Upper lobe of left lung (tissue), 6 donors: ENCODE measurements at places on chromosomes 16 and 17. TPM values are rescaled to one million over a fixed set of nuclear protein-coding genes. Genes with fewer than 3 reads are reported as not detected.

DNA sequence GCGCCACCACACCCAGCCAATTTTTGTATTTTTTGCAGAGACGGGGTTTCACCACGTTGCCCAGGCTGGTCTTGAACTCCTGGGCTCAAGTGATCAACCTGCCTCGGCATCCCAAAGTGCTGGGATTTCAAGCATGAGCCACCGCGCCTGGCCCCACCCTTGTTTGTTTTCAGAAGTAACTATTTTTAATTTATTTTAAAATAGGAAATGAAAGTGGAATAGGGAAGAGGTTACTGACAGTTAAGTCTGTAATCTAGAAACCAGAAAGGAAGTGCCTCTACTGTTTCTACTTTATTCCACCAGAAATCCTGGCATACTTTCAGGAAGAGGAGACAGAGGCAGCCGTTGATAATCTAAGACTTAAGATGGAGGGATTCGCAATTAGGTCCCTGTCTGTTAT, 225.6 kb downstream of the TANC2 start:
- no peak for DNase-seq

- DNase-seq: no peak
Measured at GRCh38 chr17:82684228-82684841, 14.2 kb downstream of the RAB40B start.

DNA sequence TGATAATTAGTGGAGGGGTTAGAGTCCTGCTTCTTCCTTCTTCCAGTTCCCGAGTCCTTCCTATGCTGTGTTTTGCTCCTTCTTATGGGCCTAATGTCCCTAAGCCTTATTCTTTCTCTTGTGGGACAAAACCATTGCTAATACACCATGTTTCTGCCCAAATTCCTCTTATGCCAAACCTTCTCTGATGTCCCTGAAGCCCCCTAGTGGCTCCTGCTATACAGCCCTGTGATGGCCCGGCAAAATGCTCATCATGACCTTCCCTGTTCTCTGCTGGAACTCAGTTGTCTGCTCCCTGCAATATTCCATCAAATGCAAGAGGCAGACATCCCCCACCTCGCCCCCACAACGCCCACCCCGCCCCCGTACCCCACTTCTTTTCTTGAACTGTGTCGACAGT, 171.6 kb downstream of the CDH11 start:
- no peak for DNase-seq

GRCh38 chr16:57800200-57801097, 1.8 kb downstream of the KIFC3 start:
- DNase-seq: no peak

Gene MYL11
- not detected for total RNA-seq

Gene FBXL16
- total RNA-seq: 4.8 TPM

GRCh38 chr17:72249441-72249840, 128.6 kb downstream of the SOX9 start:
- no peak for DNase-seq

Gene CA5A
- 0.20 TPM for total RNA-seq

DNA sequence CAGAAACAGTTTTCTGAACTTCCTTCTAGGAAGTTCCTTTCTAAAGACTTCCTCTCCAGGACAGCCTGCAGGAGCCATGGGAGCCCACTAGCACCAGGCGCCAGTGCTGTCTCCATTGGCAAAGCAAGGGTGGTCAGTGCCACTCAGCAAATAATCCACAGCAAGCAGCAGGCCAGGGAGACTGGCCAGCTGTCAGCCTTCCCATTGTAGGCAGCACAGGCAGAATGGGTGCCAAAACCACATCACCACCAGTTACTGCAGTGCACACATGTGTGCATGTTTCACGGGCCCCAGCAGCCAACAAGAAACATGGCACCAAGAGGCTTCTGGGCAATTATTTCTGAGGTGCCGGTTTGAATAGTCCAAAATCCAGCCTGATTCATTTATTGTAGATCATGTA, 26.7 kb downstream of the DNASE1 start:
- no peak for DNase-seq

GRCh38 chr16:4626396-4626795, 1.8 kb downstream of the MGRN1 start:
- no peak for DNase-seq

- DNase-seq: no peak
Measured at GRCh38 chr16:63239065-63239570, 1202.9 kb upstream of the CDH8 start.

- DNase-seq: no peak
Measured at GRCh38 chr16:65136681-65137080, 14.8 kb upstream of the CDH11 start.

DNA sequence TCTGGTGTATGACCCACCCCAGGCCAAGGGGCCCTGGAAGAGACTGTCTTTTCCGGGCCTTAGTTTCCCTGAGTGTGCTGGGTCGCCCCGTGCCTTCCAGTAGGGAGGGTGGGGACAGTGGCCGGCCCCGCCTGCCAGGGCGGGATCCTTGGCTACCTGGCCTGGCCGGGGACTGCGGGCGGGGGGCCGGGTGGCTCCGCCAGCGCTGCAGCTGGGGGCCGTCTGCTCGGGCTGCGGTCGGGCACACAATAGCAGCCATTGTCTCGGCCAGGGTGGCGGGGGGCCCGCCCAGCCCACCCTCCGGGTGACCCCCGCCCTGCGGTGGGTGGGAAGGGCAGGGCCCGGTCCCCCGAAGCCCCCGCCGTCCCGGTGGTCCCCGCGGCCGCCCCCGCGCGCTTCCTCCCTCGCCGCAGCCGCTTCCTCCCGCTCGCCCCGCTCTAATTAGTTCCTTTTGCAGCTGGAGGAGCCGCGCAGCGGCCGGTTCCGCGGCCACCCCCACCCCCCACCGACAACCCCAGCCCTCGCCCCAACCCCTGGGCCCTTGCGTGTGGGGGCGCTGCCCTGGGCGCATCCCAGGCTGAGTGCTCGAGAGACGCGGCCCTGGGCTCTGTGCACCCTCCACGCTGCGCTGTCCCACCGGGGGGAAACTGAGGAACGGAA, 11.6 kb downstream of the GLIS2 start:
- peak; percentile 87 for DNase-seq

DNA sequence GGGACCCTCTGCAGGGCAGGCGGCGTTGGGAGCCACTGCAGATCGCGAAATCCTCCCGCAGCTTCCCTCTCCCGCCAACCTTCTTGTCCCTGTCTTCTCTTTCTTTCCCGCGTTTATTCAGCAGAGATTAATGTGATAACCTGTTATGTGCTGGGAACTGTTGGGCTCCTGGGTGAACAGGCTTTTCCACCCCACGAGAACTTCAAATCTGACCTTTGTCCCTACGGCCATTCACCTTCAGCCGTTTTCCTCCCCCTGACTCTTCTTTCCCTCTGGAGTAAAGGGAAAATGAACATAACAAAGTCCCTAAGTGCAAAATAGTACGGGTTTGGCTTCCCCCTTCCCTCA, 15.2 kb upstream of the KPNA2 start:
- DNase-seq: no peak

Gene PPP1R27
- total RNA-seq: not detected

GRCh38 chr17:67253384-67253783, 8.4 kb upstream of the HELZ start:
- no peak for DNase-seq

Gene CMTM2
- 4.0 TPM for total RNA-seq

DNA sequence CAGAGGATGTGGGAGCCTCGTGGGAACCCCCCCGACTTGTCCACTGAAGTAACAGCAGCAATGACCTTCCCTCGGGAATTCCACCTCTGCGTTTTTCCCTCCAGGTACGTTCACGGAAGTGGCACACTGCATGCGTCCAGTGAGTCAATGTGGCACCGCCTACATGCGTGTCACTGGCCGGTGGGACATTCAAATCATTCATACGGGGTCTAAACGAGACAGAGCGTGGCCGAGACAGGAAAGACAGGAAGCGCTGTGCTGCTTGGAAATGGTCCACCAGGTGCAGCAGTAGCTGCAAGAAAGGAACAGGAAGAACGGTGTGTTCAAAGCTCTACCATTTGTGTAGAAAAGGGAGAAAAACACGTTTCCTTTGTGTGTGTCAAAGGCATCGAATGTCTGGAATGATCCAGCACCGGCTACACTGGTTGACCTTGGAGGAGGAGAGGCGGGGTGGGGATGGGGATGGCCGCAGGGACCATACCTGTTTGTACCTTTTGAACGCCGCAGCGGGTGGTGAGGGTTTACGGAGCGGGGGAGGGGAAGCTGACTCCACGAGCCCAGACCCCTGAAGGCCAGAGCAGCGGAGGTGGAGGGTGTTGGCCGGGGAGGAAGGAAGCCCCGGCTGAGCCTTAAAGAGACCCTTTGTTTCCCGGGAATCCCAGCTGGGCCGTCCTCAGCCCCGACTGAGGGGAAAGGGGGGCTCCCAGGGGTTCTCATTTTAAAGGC, 1.7 kb upstream of the PGAP6 start:
- DNase-seq: no peak

GRCh38 chr17:72021417-72022041, 99.3 kb upstream of the SOX9 start:
- no peak for DNase-seq

DNA sequence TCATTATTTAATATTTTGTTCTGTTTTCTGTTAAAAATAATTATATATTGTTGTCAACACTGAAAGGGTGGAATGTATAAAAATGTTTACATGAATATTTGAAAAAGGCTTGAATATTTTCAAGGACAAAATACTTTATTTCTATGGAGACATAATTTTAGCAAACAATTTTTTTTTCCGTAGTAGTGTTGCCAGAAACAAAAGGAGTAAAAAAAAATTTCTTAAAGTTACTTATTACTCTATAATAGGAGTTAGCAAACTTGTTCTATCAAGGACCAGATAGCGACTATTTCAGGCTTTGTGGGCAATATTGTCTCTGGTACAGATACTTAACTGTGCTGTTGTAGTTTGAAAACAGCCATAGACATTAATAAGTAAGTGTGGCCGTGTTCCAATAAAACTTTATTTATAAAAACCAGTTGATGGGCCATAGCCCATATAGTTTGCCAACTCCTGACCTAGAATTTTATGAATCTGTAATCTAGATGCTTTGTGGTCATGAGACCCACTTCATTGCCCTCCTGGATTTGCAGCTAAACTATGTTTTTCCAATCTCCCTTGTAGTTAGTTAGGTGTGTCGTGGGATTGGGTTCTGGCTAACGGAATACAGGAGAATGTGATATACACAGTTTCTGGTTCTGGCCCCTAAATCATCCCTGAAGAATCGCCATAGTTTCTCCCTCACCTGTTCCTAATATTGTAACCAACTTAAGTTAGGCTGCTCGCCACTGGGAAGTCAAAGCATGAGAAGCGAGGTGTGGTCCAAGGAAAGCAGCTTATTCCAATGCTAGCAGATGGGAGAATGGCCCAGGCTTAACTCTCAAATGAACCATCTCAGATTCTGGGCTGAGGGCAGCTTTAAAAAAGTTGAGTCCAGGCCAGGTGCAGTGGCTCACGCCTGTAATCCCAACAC, 153.6 kb downstream of the ABCA8 start:
- DNase-seq: no peak

GRCh38 chr17:61294286-61294685, 105.4 kb upstream of the TBX2 start:
- no peak for DNase-seq

GRCh38 chr17:48438516-48439061, 8.6 kb upstream of the SKAP1 start:
- DNase-seq: no peak

DNA sequence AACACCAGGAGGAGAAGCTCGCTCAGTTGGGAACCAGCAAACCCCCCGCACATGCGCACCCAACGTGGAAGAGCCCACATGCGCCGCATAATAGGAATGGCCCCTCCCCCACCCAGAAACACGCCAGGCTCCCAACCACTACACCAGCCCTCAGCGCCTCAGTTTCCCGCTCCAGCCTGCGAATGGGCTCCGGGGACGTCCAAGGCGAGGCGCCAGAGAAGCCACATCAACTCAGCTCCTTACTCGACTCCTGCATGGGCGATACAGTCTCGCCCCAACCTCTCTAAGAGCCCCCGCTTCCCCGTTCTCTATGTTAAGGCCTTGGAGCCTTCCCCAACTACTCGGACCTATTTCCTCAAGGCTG, 504 bp downstream of the SRSF1 start:
- DNase-seq: peak; percentile 85

- no peak for DNase-seq
Measured at GRCh38 chr17:27546624-27547300, 84.2 kb upstream of the LGALS9 start.

DNA sequence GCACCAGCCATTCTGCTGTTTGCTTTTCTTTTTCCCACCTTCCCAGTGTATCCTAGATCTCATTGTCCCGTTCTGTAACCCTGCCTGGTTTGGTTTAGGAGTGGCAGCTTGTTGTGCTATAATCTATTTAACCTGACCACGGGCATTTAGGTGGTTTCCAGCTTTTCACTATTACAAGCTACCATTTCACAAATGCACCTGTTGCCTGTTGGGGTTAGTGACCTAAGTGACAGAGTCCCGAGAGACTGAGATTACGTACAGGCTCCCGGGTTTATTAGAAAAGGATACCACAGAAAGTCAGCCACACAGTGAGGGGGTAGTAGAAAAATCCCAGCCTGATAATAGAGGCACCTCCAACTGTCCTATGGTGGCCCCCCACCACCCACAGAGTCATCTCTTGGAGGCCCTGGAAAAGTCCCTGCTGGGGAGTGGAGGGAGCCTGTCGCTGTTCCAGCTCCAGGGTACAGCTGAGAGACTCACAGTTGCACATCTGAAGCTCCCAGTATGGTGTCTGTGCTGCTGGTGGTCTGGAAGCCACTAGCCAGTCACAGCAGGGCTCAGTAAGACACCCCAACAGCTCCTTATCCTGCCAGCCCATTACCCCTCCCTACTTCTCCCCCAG, 21.2 kb downstream of the CLEC16A start:
- DNase-seq: no peak

DNA sequence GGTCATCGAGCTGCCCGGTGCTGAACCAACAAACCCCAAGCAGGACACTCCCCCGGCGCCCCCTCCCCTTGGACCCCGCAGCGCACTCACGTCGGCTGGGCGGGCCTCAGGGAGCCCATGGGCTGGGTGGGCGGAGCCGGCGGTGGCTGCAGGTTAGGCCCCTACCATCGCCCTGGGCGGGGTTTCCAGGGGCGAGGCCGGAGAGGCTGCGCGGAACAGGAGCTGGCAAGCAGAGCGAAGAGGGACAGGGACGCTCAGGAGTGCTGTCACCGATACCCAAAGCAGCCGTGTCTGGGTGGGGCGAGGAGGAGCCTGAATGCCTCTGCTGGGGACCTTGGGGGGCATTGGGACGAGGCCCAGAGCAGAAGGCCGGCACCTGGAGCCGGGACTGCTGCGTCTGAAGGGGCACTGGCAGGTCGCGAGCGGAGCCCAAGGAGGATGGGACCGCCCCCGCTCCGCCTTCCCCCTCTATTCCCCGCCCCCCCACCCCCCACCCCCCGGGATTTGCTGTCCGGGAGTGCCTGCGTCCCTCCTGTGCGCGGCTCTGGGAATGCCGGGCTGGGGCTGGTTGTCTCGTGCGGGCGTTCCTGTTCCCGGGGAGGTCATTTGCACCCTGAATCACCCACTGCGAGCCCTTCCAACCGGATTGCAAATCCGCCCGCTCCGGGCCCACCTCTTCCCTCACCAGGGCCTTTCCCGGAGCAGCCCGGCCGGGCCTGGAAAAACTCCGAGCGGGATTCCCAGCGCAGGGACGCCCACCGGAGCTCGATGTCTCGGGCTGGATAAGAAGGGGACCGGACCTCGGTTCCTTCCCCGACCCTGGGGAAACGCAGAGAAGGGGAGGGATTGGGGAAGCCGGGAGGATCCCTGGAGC, 902 bp downstream of the ARHGAP27 start:
- peak; percentile 97 for DNase-seq

Gene CXCL16
- 62.9 TPM for total RNA-seq

- DNase-seq: no peak
Measured at GRCh38 chr17:69608141-69608540, 193.6 kb downstream of the MAP2K6 start.
